ENCODE measurements at places on chromosomes 13 and 19. TPM values are rescaled to one million over a fixed set of nuclear protein-coding genes. Genes with fewer than 3 reads are reported as not detected.

Gene SYT3
- total RNA-seq: 0.15 TPM

Gene GPR183
- not detected for total RNA-seq

Gene PCDH8
- total RNA-seq: 0.15 TPM

Gene ODAD3
- 0.64 TPM for total RNA-seq

Gene TYROBP
- not detected for total RNA-seq

Gene FRY
- 4.5 TPM for total RNA-seq

Gene TMTC4
- total RNA-seq: 40.1 TPM

Gene ZNF30
- total RNA-seq: 6.9 TPM

Gene HPN
- total RNA-seq: 1.3 TPM

- no peak for DNase-seq
These were observed 2.0 kb downstream of the USHBP1 start for GRCh38 chr19:17262557-17262956.

GRCh38 chr13:110845520-110845919 lies 69.3 kb downstream of the ANKRD10 start:
- DNase-seq: no peak

DNA sequence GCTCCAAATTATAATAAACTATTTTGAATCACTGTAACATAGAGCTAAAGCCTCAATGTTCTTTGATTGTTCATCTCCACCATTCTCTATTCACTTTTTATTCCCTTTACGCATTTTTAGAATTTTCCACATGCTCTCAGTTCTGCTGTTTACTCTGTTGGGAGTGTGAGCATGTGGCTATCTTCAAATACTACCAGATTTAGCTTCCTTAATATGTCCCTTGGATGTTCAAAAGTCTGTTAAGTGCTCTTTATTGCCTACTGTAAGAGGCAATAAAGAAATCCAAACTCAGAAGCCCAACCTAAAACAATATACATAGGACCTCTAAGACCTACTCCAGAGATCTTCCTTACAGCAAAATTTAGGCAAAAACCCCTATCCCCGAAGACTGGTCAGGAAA lies 34.5 kb downstream of the MTMR6 start:
- no peak for DNase-seq

DNA sequence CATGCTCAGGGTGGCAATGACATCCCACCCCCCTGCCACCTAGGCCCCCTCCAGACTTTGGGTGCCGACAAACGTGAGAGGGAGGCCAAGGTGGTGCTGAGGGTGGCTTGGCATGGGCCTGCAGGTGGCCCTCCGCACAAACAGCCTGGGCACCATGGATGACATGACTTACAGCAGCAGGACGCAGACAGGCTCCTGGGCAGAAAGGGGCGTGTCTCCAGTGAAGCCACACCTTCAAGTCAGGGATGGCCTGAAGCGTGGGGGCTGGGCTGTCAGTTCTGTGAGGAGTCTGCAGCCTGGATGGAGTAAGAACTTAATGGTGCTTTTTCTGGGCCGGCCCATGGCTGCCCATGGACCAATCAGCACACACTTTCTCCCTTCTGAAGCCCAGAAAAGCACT lies 25.3 kb downstream of the POMP start:
- no peak for DNase-seq

DNA sequence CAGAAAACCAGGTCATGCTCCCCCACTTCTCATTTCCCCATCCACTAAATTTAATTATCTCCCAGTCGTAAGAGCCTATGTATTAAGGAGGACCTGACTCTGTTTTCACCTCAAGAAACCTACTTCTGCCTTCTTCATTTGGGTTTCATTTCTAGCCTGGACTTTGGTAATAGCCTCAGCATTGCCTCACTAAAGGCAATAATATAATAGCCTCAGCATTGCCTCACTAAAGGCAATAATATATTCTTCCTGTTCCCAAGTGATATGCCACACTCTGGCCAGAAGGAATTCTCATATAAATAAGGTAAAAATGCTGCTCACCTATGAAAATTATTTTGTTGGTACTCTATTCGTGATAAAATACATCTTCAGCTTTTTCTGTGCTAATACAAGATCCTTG lies 993.9 kb downstream of the EFNB2 start:
- no peak for DNase-seq

- DNase-seq: no peak
These were observed 1.3 kb upstream of the ZNF30 start for GRCh38 chr19:34925278-34925855.

DNA sequence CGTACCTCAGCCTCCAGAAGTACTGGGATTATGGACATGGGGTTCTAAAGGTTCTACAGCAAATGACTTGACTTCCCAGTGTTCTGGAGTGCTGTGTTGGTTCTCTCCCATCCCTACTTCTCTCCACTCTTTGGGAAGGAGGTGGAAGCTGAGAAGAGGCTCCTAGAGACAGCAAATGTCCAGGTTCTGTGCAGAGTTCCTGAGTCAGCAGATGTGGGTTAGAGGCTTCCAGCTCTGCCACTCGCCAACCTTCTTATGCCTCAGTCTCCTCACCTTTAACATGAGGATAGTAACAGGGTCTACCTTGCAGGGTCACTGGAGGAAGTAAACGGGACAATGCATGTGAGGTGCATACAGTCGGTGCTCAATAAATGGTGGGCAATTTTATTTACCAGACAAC lies 80.5 kb upstream of the VSTM2B start:
- DNase-seq: no peak

DNA sequence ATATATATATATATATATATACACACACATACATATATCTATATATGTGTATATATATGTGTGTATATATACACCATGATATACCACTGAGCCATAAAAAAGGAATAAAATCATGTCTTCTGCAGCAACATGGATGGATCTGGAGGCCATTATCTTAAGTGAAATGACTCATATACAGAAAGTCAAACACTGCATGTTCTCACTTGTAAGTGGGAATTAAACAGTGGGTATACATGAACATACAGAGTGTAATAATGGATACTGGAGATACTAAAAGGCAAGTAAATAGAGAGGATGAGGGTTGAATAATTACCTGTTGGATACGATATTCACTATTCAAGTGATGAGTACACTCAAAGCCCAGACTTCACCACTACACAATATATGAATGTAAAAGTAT lies 332.6 kb downstream of the SLITRK1 start:
- DNase-seq: no peak

DNA sequence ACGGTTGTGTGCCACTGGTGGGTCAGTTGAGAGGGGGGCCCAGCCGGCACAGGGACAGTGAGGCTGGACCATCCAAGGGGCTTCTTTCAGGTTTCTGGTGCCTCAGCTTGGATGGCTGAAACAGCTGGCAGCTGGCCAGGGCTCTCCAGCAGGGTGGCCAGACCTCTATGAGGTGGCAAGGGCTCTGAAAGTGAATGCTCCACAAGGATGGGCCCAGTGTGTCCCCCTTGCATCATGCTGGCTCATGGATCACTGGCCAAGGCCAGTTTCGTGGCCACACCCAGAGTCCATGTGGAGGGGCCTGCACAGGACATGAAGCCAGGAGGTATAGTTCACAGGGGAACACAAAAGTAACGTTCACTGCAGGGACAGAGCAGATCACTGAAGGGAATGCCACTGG lies 49.6 kb downstream of the CDADC1 start:
- DNase-seq: no peak

GRCh38 chr19:12450844-12451243 lies 10.0 kb upstream of the ZNF443 start:
- DNase-seq: no peak

GRCh38 chr13:65746406-65746921 lies 1483.7 kb downstream of the PCDH9 start:
- no peak for DNase-seq

GRCh38 chr19:31100206-31100590 lies 249.0 kb downstream of the TSHZ3 start:
- DNase-seq: no peak

GRCh38 chr19:49727217-49728030 lies 35.7 kb downstream of the TSKS start:
- no peak for DNase-seq

DNA sequence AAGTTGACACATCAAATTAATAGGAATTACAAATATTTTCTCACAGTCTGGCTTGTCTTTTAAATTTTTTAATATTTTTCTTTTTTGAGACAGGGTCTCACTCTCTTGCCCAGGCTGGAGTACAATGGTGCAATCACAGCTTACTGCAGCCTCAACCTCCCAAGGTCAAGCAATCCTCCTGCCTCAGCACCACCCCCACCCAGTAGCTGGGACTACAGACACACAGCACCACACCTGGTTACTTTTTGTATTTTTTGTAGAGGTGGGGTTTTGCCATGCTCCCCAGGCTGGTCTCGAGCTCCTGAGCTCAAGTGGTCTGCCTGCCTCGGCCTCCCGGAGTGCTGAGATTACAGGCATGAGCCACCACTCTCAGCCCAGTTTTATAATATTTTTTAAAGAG lies 72.0 kb downstream of the SPATA13 start:
- no peak for DNase-seq

- no peak for DNase-seq
These were observed 637.8 kb upstream of the KLF12 start for GRCh38 chr13:74771964-74772363.

DNA sequence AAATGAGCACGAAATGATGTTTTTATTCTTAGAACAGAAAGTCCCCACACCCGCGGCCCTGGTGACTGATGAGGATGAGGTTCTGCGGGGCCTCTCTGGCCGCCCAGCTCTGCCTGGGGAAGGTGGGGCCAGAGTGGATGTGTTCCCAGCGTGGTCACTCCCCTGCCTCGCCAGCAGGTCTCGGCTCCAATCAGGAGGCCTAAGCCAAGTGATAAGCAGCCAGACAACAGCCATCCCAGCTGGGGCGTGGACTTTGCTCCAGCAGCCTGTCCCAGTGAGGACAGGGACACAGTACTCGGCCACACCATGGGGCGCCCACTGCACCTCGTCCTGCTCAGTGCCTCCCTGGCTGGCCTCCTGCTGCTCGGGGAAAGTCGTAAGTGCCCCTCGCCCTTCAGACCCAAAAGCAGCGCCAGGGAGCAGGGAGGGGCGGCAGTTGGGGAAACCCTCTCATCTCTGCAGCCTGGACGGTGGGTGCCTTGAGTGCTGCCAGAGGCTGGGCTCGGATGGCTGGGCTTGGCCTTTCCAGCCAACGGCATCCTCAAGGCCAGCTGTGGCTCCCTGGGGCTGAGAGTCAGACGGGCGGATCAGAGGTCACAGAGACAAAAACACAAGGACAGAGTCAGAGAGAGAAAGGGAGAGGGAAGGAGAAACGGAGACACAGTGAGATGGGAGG lies at the start of gene F10:
TSS of gene F10 (plus strand) at position 250 of the 676 bp plus-strand sequence. CDS start at position 307, 57 bp downstream.
- DNase-seq: no peak

- DNase-seq: no peak
These were observed 125.5 kb downstream of the ENOX1 start for GRCh38 chr13:43661161-43661830.

DNA sequence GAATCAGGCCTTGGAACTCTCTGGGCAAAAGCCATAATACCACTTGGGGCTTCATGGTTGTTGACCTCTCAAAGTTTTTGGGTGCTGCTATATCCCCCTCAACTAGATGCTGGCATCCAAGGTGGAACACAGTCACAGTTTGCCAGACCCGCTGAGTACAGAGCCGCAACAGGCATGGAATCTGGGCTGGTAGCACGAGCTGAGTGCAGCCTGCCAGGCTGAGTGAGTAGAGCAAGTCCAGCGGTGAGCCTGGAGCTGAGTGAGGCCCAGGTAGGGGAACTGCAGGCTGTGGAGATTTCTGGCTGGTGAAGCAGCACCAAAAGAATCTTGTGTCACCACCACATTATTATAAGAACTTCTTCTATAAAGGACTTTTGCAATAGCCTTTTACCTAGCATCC lies 192.6 kb downstream of the PCDH17 start:
- no peak for DNase-seq

GRCh38 chr13:59423708-59424340 lies 739.9 kb downstream of the DIAPH3 start:
- no peak for DNase-seq

GRCh38 chr13:30892966-30893365 lies 13.1 kb upstream of the MEDAG start:
- DNase-seq: peak; percentile 76

GRCh38 chr19:1825909-1826556 lies 14.0 kb upstream of the ATP8B3 start:
- peak; percentile 84 for DNase-seq

GRCh38 chr19:42121656-42122069 lies 10.6 kb downstream of the POU2F2 start:
- no peak for DNase-seq

GRCh38 chr13:49859560-49859959 lies 67.1 kb upstream of the KPNA3 start:
- DNase-seq: no peak

DNA sequence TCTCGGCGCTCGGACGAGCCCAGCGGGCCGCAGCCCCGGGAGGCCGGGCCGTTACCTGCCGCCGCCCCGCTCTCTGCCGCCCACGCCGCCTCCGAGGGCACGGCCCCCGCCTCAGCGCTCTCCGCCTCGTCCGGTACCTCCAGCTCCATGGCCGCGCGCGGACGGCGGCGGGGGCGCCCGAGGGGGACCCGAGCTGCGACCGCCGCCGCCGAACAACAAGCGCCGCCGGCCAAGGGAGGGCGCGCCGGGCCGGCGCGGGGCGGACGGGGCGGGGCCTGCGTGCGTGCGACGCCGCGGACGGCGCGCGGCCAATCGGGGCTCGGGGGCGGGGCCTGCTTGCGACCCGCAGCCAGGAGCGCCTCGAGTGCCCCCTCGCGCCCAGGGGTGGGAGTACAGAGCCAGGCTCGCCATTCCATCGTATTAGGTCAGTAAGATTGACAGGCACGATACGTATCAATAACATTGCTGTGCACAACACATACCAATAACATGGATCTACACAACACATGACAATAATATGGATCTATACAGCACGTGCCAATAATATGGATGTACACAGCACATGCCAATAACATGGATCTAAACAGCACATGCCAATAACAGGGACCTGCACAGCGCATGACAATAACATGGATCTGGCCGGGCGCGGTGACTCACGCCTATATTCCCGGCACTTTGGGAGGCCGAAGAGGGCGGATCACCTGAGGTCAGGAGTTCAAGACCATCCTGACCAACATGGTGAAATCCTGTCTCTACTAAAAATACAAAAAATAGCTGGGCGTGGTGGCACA lies at the start of gene PIP5K1C:
TSS of gene PIP5K1C (minus strand) at position 227 of the 791 bp plus-strand sequence. CDS start at position 149, 78 bp downstream.
- DNase-seq: peak; percentile 99

- DNase-seq: no peak
These were observed 307.1 kb upstream of the ZNF507 start for GRCh38 chr19:32038021-32038920.

DNA sequence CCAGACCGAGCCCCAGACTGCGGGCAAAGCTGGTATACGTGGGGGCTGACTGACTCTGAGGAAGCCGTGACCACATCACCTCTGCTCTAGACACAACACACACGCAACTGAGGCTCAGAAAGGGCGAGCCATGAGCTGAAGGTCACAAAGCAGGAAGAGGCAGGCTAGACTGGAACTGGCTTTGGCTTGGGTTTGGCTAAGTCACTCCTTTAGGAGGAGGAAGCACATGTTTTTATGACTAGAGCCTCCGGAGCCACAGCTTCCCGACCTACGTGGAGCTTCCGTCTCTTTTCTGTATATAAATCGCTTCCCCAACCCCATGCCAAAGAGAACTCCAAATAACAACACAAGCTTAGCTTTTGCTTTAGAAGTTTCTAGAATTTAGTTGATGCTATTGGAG lies 48.0 kb downstream of the RFX2 start:
- DNase-seq: no peak

- DNase-seq: peak; percentile 6
These were observed 1623.4 kb upstream of the PRR20A start for GRCh38 chr13:55517312-55517711.
